ENCODE measurements at places on chromosomes 7 and 10. TPM values are rescaled to one million over a fixed set of nuclear protein-coding genes. Genes with fewer than 3 reads are reported as not detected.

GRCh38 chr7:91082038-91082437 is 182.2 kb upstream of the FZD1 start:
- H3K27me3 ChIP-seq: no peaks in the 10 kb centered on the region
- DNase-seq: no peak
- peak overlapping the region; percentile 42 for H3K27ac ChIP-seq
- peaks cover 14% of the 10 kb centered on the region for H3K4me1 ChIP-seq
- no peaks in the 10 kb centered on the region for H3K36me3 ChIP-seq

- no peak for DNase-seq
- H3K27me3 ChIP-seq: no peaks in the 10 kb centered on the region
- no peak overlapping the region for H3K4me3 ChIP-seq
These were observed 90.5 kb upstream of the PITRM1 start for GRCh38 chr10:3263082-3263481.

DNA sequence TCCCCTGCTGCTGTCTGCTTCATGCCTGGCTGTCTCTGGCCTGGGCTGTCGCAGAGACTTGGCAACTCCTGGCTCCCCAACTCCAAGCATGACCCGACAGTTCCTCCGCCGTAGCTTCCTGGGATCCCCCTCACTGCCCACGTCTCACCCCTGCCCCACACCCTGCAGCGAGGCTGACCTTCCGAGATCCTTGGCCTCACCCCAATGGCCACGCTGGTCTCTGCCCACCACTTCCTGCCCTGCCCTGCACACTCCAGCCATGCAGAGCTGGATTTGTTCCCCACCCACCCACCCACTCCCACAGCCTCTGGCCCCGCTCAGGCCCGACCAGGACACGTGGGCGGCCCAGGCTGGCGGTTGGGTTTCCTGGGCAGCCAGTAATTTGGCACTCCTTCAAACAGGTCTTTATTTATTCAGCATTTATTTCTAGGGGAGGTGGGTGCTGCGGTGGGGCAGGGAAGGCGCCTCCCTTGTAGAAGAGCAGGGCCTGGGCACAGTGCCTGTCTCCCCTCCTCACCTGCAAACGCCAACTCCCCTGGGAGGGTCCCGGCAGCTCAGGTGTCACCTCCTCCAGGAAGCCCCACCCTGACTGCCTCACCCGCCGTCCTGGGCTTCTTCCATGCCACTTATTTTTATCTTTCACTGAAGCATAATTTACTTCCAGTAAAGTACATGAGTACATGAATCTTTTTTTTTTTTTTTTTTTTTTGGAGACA is 25.5 kb downstream of the GTF2IRD1 start:
- no peaks in the 10 kb centered on the region for H3K36me3 ChIP-seq
- peaks cover 92% of the 10 kb centered on the region for H3K4me1 ChIP-seq
- H3K27me3 ChIP-seq: no peaks in the 10 kb centered on the region
- no peak for DNase-seq
- no peak overlapping the region for H3K4me3 ChIP-seq
- peak overlapping the region; percentile 97 for H3K27ac ChIP-seq

DNA sequence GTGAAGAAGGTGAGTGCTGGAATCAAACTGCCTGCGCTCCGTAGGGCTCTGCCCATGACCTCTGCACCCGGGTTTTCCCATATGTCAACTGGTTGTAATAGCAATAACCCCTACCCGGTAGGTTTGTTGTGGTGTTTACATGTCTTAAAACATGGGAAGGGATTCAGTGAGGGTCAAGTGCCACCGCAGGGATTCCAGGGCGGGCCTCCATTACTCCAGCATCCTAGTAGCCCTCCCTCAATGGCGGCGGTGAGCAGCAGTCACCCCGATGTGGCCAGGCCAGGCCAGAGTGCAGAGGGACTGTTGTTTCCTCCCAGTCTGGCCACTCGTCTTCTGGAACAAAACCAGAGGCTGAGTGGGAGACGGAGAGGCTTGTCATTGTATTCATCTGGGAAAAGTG is 37.6 kb upstream of the ENO4 start:
- H3K27me3 ChIP-seq: no peaks in the 10 kb centered on the region
- DNase-seq: no peak
- no peak overlapping the region for H3K27ac ChIP-seq
- no peaks in the 10 kb centered on the region for H3K36me3 ChIP-seq

DNA sequence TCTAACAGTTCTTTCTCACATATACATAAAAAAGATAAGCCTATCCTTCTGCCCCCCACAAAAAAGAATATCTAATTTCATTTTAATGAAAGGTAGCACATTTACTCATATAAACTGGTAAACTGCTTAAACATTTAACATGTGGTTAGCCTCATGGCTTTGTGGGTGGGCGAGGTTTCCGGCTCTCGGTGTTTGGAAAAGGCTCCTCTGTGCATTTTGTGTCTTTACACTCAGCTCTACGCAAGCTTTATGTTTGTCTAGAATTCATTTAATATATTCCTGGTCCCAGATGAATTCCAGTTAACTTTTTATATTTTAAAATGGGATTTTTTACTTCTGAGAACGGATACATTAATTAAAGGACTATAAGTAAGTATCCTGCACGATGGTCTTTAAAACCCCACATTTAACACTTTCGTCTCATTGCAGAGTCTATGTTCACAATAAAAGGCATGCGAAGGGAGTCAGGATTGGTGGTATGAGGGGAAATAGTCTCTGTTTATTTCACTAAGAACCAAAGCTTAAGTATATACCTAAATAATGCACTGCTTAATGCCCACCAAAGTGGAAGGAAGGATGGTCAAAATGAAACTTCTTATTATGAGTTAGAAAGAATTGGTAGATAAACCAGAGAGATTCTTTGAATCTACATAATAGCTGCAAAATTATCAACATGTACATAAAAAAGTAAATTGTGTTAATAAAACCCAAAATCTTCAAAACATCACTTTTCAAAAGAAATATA is 197.2 kb downstream of the CRPPA start:
- no peaks in the 10 kb centered on the region for H3K4me1 ChIP-seq
- no peak overlapping the region for H3K27ac ChIP-seq
- no peaks in the 10 kb centered on the region for H3K27me3 ChIP-seq
- H3K4me3 ChIP-seq: no peak overlapping the region
- no peaks in the 10 kb centered on the region for H3K36me3 ChIP-seq

DNA sequence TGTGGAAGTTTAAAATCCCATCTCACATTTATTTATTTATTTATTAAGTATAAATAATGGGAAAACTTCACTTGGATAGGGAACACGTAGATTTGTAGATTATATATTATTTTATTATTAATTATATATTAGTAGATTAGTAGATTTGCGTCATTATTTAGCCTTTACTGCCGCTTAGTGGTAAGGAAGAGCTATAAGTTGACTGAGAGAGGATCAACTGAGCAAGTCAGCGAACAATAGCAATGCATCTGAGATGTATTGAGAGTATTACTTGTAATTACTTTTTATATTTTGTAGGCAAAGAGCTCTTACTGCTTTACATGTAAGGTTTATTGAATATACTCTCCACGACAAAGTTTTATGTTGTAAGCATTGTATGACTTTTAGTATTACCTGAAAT is 244.5 kb upstream of the ANKRD30A start:
- no peaks in the 10 kb centered on the region for H3K4me1 ChIP-seq
- no peak for DNase-seq
- no peak overlapping the region for H3K27ac ChIP-seq
- H3K27me3 ChIP-seq: no peaks in the 10 kb centered on the region
- H3K4me3 ChIP-seq: no peak overlapping the region

- DNase-seq: no peak
- H3K4me1 ChIP-seq: peaks cover under 1% of the 10 kb centered on the region
- H3K27me3 ChIP-seq: no peaks in the 10 kb centered on the region
- H3K36me3 ChIP-seq: no peaks in the 10 kb centered on the region
- no peak overlapping the region for H3K4me3 ChIP-seq
- no peak overlapping the region for H3K27ac ChIP-seq
These were observed 81.6 kb downstream of the CHN2 start for GRCh38 chr7:29276199-29276598.

DNA sequence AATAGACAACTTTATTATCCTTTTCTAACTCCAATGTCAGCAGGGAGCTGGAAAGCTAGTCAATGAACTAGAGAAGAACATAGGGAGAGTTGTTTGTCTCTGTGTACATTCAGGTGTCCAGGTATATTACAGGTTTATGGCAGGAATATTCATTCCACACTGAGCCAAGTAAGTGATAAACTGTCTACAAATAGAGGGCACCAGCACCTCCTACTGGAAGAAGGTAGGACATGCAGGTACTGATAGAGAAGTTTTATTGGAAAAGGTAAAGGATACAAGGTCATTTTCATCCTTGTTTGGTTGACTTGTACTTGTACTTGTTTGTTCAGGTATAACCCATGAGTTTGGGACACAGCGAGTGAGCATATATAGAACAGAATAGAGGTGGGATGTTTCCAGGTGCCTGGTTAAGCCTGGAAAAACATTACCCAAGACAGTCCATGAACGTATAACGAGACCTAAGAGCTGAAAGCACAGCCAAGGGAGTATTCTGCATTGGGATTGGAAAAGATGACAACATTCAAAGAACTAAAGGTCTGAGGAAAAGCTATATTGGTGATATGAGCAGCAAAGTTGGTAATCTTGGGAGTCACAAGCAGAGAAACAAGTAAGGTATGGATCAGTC is 61.4 kb upstream of the PPP1R3C start:
- no peak overlapping the region for H3K27ac ChIP-seq
- H3K27me3 ChIP-seq: no peaks in the 10 kb centered on the region
- no peak for DNase-seq
- H3K4me3 ChIP-seq: no peak overlapping the region

GRCh38 chr10:129525401-129525801 is 58.4 kb downstream of the MGMT start:
- no peaks in the 10 kb centered on the region for H3K36me3 ChIP-seq
- no peaks in the 10 kb centered on the region for H3K27me3 ChIP-seq
- no peak overlapping the region for H3K4me3 ChIP-seq
- peaks cover 17% of the 10 kb centered on the region for H3K4me1 ChIP-seq

GRCh38 chr7:117347962-117348672 is 25.3 kb upstream of the WNT2 start:
- no peaks in the 10 kb centered on the region for H3K27me3 ChIP-seq
- H3K4me1 ChIP-seq: no peaks in the 10 kb centered on the region
- DNase-seq: no peak
- H3K27ac ChIP-seq: no peak overlapping the region
- H3K36me3 ChIP-seq: no peaks in the 10 kb centered on the region

GRCh38 chr10:89283936-89284475 is 17.8 kb upstream of the IFIT2 start:
- H3K27me3 ChIP-seq: no peaks in the 10 kb centered on the region
- DNase-seq: peak; percentile 90
- H3K4me1 ChIP-seq: peaks cover 34% of the 10 kb centered on the region

DNA sequence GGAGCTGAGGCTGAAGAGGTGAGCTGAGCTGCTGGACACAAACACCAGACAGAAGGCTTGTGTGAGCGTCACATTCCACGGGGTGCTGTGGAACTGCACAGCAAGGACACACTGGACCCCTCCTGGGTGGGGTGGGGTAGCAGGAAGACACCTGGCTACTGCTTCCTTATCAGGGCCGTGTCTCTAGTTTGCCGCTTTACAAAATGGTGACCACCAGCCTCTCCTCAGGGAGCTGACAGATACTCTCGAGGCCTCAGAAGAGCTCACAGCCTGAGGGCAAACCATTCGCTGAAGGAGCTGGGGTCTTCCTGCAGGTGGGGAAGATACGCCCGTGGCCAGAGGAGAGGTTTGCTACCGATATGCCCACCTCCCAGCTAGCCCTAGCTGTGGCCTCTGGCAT is 461.9 kb downstream of the PLXNA4 start:
- no peak overlapping the region for H3K27ac ChIP-seq
- H3K27me3 ChIP-seq: no peaks in the 10 kb centered on the region
- H3K36me3 ChIP-seq: no peaks in the 10 kb centered on the region
- no peak for DNase-seq
- H3K4me1 ChIP-seq: no peaks in the 10 kb centered on the region
- no peak overlapping the region for H3K4me3 ChIP-seq

GRCh38 chr10:76009531-76009930 is 578.1 kb downstream of the LRMDA start:
- H3K4me3 ChIP-seq: no peak overlapping the region
- DNase-seq: no peak
- no peak overlapping the region for H3K27ac ChIP-seq
- H3K4me1 ChIP-seq: no peaks in the 10 kb centered on the region
- no peaks in the 10 kb centered on the region for H3K36me3 ChIP-seq

DNA sequence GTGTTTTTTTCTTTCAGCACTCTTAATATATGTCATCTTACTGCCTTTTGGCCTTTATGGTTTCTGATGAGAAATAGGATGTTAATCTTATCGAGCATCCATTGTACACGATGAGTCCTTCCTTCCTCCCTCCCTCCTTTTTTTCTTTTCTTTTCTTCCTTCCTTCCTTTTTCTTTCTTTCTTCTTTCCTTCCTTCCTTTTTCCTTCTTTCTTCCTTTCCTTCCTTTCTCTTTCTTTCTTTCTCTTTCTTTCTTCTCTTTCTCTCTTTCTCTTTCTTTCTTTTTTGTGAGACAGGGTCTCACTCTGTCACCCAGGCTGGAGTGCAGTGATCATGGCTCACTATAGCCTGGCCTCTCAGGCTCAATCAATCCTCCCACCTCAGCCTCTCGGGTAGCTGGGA is 8.4 kb downstream of the RPEL1 start:
- H3K36me3 ChIP-seq: no peaks in the 10 kb centered on the region
- H3K27me3 ChIP-seq: no peaks in the 10 kb centered on the region
- H3K4me1 ChIP-seq: no peaks in the 10 kb centered on the region
- no peak overlapping the region for H3K4me3 ChIP-seq
- no peak for DNase-seq

GRCh38 chr7:82699773-82700186 is 256.2 kb upstream of the CACNA2D1 start:
- no peaks in the 10 kb centered on the region for H3K27me3 ChIP-seq
- H3K4me1 ChIP-seq: no peaks in the 10 kb centered on the region
- no peak overlapping the region for H3K4me3 ChIP-seq
- no peaks in the 10 kb centered on the region for H3K36me3 ChIP-seq
- no peak overlapping the region for H3K27ac ChIP-seq

- H3K36me3 ChIP-seq: no peaks in the 10 kb centered on the region
- DNase-seq: no peak
- no peak overlapping the region for H3K4me3 ChIP-seq
- no peaks in the 10 kb centered on the region for H3K4me1 ChIP-seq
These were observed 18.2 kb downstream of the COL13A1 start for GRCh38 chr10:69819716-69820506.

Gene CTBP2
- 74.4 TPM for total RNA-seq

Gene NPTX2
- 13.0 TPM for total RNA-seq

Gene NRAP
- total RNA-seq: not detected

Gene C10orf53
- total RNA-seq: not detected

Gene SPDYE2B
- not detected for total RNA-seq

Gene CRHR2
- not detected for total RNA-seq

Gene FOXI2
- 0.25 TPM for total RNA-seq

Gene PNLIPRP1
- not detected for total RNA-seq

Gene SLC39A12
- total RNA-seq: not detected

Gene PTPRE
- 77.6 TPM for total RNA-seq

Gene SPDYE6
- total RNA-seq: not detected

All from vagina (tissue), 2 donors.